ENCODE measurements at places on chromosomes 16 and 17.
A peak's percentile ranks its signal among the peaks of the same experiment; 100 is the strongest.

DNA sequence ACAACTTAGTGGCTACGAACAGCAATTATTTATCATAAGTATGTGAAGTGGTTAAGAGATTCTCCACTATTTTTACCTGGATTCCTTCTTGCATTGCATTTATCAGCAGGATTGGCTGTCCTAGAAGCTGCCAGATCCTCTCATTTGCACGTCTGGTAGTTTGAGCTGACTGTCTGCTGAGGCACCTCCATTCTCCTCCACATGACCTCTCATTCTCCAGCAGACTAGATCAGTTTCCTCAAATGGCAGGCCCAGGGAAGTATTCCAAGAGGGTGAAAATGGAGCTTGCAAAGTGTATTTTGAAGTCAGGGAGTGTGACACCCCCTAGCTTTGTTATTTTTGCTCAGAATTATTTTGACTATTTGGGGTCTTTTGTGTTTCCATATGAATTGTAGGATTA is 870.1 kb downstream of the CDH11 start:
- DNase-seq: no peak

GRCh38 chr17:50916026-50916707 is 50.0 kb upstream of the TOB1 start:
- DNase-seq: peak; percentile 26

DNA sequence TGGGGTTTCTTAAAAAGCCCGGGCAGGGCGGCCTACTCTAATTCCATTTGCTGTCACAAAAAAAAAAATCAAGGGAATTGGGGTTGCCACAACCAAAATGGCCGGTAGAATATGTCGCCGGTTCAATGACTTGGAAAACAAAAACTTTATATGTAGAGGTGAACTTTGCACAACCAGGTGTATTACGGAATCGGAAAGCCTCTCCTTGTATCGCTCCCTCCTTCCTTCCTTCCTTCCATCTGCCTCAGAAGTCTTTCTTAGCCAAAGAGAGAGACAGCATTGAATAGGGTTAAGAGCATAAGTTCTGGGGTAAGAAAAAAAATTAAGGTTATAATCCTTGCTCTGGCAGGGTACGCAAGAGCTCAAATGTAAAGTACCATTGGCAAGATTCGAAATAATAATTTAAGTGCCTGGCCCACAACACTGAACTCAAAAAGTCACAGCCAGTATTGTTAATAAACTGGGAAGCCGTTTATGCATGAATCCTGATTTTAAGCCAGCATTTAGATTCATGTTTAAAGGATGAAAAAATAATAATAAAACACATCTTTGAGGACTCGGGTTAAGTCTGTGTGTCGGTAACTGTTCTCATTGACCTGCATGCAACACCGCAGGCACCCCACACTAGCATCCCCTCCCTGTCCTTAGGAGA is 522 bp upstream of the GLG1 start:
- no peak for DNase-seq

- no peak for DNase-seq
Measured at GRCh38 chr17:41583137-41584127, 3.3 kb downstream of the KRT14 start.

DNA sequence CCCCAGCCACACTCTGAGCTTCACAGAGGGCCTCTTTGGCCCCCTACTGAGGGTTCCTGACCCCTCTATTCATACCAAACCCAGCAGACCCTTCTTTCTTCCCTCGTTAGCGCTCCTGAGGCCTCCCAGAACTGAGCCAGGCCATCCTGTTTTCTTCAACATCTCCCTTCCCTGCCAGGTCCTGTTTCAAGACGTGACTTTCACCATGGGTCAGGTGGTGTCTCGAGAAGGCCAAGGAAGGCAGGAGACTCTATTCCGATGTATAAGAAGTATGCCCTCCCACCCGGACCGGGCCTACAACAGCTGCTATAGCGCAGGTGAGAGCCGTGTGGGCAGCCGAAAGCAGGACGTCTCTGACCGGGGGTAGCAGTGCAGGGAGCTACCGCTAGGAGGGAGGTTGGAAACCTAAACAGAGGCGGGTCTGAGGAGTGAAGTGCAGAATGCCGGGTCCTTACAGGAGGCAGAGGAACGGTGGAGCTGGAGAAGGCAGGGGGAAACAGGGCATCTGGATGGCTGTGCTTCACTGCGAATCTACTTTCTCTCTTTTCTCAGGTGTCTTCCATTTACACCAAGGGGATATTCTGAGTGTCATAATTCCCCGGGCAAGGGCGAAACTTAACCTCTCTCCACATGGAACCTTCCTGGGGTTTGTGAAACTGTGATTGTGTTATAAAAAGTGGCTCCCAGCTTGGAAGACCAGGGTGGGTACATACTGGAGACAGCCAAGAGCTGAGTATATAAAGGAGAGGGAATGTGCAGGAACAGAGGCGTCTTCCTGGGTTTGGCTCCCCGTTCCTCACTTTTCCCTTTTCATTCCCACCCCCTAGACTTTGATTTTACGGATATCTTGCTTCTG is 1.3 kb upstream of the SENP3 start:
- DNase-seq: peak; percentile 62

DNA sequence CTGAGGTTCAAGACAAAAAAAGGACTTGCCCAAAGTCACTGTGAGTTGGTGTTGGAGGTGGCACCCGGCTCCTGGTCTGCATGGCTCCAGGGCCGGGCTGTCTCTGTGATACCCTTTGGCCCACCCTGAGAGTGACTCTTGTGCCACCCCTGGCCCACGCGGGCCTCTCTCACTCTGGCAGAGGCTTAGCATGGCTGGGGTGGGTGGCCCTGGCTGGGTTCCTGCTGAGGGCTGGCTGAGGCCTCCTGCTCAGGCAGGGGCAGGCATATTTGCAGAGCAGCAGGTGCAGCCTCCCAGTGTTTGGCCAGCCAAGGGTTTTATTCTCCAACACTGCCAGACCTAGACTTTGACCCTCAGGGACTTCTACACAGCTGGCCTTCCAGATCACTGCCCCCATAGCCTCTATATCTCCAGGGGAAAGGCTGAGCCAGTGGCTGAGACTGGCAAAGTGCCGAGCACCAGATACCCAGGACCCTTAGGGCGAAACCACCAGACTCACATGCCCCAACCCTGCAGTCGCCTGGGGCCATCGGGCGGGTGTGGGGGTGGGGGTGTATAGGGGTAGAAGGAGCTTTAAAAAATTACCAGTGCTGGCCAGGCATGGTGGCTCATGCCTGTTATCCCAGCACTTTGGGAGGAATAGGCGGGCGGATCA is 21.5 kb upstream of the ADGRG1 start:
- no peak for DNase-seq

DNA sequence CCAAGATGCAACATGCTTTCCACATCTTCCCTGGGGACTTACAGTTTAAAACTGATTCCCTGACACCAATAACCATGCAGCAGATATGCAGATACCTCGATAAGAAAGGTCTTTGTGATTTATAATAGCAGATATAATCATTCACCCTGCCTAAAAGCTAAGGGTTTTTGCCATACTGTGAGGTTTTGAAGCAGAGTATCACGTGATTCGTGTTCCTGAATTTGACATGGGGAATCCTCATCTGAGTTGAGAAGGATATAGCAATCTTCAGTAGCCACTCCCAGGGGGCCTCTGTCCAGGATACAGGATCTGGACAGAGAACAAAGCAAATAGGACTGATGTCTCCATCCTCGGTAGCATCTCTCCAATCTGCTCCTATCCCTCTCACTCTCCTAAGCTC is 79.1 kb upstream of the SDK2 start:
- DNase-seq: no peak

- no peak for DNase-seq
Measured at GRCh38 chr17:60327134-60327900, 64.6 kb downstream of the USP32 start.

- no peak for DNase-seq
Measured at GRCh38 chr16:27966756-27967155, 96.8 kb downstream of the GSG1L start.

GRCh38 chr16:47617732-47618131 is 156.6 kb downstream of the PHKB start:
- DNase-seq: no peak

GRCh38 chr17:4534928-4535666 is 20.1 kb downstream of the MYBBP1A start:
- no peak for DNase-seq

DNA sequence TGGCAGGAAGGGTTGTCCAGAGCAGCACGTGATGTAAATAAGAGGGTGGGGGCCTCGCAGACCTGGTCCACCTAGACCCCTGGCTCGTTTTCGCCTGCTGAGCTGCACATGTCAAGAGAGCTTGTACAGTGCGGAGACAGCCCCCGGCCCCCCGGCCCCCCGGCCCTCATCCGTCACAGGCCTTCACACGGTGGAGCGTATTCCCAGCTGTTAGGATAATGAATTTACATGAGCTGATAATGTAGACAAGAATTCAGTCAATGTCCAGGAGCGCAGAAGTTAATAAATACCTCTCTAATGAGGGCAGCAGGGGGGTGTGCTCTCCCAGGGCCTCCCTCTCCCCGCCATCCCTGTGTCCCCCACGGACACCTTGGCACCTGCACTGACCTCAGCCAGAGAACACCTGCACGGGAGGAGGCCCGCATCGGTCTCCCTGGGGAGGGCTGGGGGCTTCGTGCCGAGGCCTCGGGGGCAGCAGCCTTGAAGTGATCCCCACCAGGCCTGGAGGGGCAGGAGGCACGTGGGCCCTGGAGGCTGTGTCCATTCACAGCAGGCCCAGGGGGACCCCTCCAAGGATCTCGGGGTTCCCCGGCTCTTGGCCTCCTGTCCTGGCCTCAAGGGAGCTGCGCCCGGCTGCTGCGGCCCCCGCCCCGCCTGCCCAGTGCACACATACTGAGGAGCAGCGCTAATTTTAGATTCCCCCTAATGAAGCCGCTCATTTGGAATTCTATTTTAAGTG is 14.6 kb downstream of the GSE1 start:
- DNase-seq: no peak

All from fibroblast of skin of back (primary cell).